ENCODE measurements at places on chromosomes 5 and 9. TPM values are rescaled to one million over a fixed set of nuclear protein-coding genes. Genes with fewer than 3 reads are reported as not detected.

GRCh38 chr9:124266826-124267201, 9.1 kb downstream of the NEK6 start:
- DNase-seq = no peak

The GRPEL2 gene
- total RNA-seq = 15.4 TPM

GRCh38 chr9:80521151-80521550, 949.4 kb downstream of the TLE4 start:
- no peak for DNase-seq

GRCh38 chr5:178284996-178285395, 52.4 kb upstream of the PHYKPL start:
- DNase-seq = peak; percentile 18

The ZNF300 gene
- total RNA-seq = 2.0 TPM

GRCh38 chr5:43152946-43153345, 32.2 kb downstream of the ZNF131 start:
- no peak for DNase-seq

GRCh38 chr5:41772056-41772455, 98.2 kb downstream of the OXCT1 start:
- no peak for DNase-seq

DNA sequence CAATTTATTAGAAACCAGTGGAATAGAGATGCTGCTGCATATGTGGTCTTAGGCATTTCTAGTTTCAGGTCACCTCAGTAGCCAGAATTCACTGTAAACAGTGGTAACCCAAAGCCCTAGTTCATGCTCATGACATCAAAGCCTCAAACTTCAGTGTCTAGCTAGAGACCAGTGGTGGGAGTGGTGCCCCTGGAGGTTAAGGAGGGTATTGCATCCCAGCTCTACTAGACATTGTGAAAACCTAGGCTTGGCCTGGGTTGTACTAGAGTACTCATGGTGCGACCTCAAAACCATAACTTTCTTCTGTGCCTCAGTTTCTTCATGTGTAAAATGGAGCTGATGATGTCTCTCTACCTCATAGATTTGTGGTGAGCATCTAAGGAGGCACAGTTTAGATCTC, 18.8 kb downstream of the COL5A1 start:
- no peak for DNase-seq

GRCh38 chr9:6567140-6567591, 78.4 kb downstream of the GLDC start:
- peak; percentile 47 for DNase-seq

The TRIM36 gene
- total RNA-seq = 0.80 TPM

The LCN9 gene
- total RNA-seq = not detected

GRCh38 chr5:51156222-51156621, 227.0 kb upstream of the ISL1 start:
- no peak for DNase-seq

DNA sequence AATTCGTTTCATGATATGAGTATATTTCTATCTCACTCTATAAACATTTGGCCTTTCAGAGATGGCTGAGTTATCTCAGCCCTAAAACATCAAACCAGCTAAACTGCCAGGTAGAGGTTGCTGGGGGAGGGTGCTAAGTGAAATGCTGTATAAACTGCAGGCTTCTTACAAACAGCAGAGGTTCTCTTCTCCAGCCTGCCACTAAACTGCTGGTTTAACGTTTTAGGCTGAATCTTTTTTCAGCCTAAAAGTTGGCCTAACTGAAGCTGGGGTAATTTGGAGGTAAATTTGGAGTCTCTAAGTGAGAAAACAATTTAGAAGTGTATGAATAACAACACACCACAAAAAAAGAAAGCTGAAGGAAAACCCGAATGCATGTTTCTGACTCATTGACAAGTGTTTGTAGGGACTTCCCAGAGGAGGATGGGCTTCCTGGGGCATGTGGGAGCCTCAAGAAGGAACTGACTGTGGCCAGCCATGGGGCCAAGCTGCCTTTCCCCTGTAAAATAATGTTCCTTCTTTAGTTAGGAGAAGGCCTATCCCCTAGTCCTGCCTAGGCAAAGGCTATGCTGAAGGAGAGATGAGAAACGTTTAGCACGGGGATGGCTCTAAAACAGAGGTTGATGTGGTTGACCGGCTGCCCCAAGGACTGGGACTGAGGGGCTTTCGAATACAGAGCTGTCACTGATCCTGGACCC, 44.3 kb downstream of the SLC28A3 start:
- no peak for DNase-seq

Data from left cardiac atrium (tissue), 4 donors.